Activated naive CD8-positive, alpha-beta T cell treated with anti-CD3 and anti-CD28 coated beads for 36 hours (primary cell): ENCODE measurements at places on chromosomes 1 and 21. TPM values are rescaled to one million over a fixed set of nuclear protein-coding genes. Genes with fewer than 3 reads are reported as not detected.

DNA sequence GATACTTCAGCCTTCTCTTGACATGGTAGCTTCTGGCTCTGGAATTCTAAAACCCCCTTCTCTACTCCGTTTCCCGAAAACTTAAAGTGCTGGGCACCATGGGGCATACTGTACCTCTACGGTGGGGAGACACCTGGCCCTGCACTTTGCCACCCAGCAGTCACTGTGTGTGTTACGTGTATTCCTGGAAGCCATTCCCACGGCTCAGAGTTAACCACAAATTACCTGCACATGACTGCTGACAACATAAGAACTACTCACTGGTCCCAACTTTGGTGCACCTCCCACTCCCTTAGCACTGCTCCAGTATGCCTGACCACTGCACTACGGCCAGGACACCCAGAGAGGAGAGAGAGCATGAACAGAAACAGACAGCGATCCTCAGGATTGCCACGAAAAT is 29.4 kb upstream of the TMPRSS2 start:
- no peaks in the 10 kb centered on the region for H3K36me3 ChIP-seq
- H3K4me3 ChIP-seq = no peak overlapping the region
- H3K4me1 ChIP-seq = no peaks in the 10 kb centered on the region

- peaks cover 1% of the 10 kb centered on the region for H3K36me3 ChIP-seq
- H3K27me3 ChIP-seq = no peaks in the 10 kb centered on the region
- no peak for DNase-seq
- H3K27ac ChIP-seq = peak overlapping the region; percentile 85
- peak overlapping the region; percentile 94 for H3K4me3 ChIP-seq
Measured at GRCh38 chr1:151009206-151009587, 948 bp downstream of the PRUNE1 start.

DNA sequence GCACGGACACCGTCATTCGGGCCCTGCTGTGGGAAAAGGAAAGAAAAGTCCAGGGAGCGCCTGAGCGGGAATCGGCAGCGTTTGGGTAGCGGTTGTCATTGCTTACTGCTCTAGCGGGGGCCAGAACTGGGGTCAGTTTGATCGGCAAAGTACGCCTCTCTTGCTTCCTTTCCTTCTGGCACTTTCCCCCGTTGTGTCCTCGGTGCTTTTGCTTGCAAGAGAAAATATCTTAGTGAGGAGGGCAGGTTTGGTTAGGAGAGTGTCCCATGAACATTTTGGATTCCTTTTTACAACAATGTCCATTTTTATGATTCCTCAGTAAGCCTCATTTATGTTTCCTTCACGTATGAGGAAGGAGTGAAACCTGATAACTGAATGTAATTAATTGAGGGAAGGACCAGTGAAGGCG is 670 bp downstream of the ST3GAL3 start:
- H3K36me3 ChIP-seq = peaks cover 39% of the 10 kb centered on the region
- no peaks in the 10 kb centered on the region for H3K27me3 ChIP-seq
- H3K27ac ChIP-seq = peak overlapping the region; percentile 86
- H3K4me3 ChIP-seq = peak overlapping the region; percentile 91

- no peaks in the 10 kb centered on the region for H3K36me3 ChIP-seq
- no peak overlapping the region for H3K4me3 ChIP-seq
- no peaks in the 10 kb centered on the region for H3K27me3 ChIP-seq
- no peak for DNase-seq
Measured at GRCh38 chr1:109637446-109637845, 17.8 kb downstream of the AMPD2 start.

- H3K4me1 ChIP-seq = no peaks in the 10 kb centered on the region
- no peaks in the 10 kb centered on the region for H3K27me3 ChIP-seq
- H3K27ac ChIP-seq = peak overlapping the region; percentile 58
- H3K36me3 ChIP-seq = peaks cover 28% of the 10 kb centered on the region
Measured at GRCh38 chr1:16302709-16303627, 49.3 kb downstream of the FBXO42 start.

DNA sequence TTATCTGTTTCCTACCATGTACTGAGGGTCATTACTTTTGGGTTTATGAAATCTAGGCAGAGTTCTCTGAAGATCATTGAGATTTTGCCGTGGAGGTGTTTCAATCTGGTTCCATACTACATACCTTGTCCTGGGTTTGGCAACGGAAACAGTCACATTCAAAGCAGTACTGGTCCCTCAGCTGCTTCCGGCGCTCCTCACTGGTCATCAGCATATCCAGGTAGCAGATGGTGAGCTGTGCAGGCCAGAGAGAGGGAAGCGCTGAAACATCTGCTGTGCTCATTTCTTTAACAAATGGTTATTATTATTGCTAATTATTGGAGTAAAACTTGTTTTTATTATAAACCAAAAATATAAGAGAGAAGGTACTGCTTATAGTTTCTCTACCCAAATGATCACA is 591.7 kb downstream of the SMYD3 start:
- peaks cover 31% of the 10 kb centered on the region for H3K36me3 ChIP-seq
- DNase-seq = no peak
- no peaks in the 10 kb centered on the region for H3K4me1 ChIP-seq
- no peak overlapping the region for H3K27ac ChIP-seq
- H3K4me3 ChIP-seq = no peak overlapping the region
- H3K27me3 ChIP-seq = no peaks in the 10 kb centered on the region

GRCh38 chr1:83846138-83846537 is 152.8 kb downstream of the TTLL7 start:
- H3K4me1 ChIP-seq = peaks cover 7% of the 10 kb centered on the region
- H3K4me3 ChIP-seq = no peak overlapping the region
- no peak overlapping the region for H3K27ac ChIP-seq
- peaks cover 8% of the 10 kb centered on the region for H3K36me3 ChIP-seq
- no peak for DNase-seq

The MRPL20 gene
- total RNA-seq = 182 TPM

DNA sequence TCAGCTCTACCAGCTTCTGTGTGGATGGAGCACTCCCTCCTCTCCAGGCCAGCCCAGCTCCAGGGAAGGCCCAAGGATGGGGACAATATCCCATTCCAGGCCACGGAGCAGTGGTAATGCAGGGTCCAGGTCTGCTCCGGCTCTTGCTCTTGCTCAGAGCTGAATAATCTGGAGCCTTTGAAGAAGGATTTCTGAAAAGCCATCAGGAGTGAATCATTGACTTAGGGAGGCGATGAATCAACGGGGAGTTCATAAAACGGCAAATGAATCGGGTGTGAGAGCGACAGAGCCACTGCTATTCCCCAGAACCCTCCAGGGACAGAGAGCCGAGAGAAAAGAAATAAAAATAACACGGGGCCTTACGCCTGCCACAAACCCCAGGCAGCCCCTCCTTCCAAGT is 7.7 kb downstream of the POU3F1 start:
- H3K27ac ChIP-seq = no peak overlapping the region
- H3K27me3 ChIP-seq = peaks cover 55% of the 10 kb centered on the region

DNA sequence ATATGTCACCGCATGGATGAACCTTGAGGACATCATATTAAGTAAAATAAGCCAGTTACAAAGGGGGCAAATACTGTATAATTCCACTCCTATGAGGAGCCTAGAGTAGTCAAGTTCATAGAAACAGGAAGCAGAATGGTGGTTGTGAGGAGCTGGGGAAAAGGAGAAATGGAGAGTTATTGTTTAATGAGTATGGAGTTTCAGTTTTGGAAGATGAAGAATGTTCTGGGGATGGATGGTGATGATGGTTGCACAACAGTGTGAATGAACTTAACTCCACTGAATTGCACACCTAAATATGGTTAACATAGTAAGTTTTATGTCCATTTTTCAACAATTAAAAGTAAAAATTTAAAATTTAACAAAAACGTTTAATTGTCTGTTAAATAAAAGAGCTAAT is 220.9 kb upstream of the JUN start:
- no peak overlapping the region for H3K4me3 ChIP-seq
- no peak for DNase-seq
- H3K27ac ChIP-seq = no peak overlapping the region
- peaks cover 39% of the 10 kb centered on the region for H3K4me1 ChIP-seq
